ENCODE measurements at places on chromosomes 2 and 18.

- no peak for DNase-seq
Observed at GRCh38 chr2:47359375-47359868, 43.5 kb upstream of the MSH2 start.

- no peak for DNase-seq
Observed at GRCh38 chr2:177396703-177397460, 4.3 kb downstream of the AGPS start.

DNA sequence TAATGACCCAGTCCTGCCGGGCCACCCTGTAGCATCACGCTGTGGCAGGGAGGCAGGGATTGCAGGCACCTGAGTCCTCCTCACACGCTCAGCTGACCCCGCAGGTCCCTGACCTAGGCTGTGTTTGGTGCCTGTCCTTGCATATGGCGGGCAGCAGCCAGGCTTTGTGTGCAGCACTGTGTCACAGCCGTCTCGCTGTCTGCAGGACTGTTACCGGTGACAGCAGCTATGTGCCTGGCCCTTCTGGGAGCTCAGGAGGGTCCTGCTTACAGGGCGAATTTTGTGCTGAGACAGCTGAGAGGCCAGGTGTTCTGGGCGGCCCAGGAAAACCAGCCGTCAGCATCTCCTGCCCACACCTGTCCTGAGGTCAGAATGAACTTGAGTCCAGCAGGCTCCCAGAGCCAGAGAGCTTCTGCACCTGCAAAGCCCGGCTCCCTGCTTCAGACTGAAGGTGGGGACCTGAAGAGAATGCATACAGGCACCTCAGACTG, 10.4 kb upstream of the ARID5A start:
- DNase-seq: no peak

GRCh38 chr2:178449700-178450523, 1.1 kb downstream of the PRKRA start:
- DNase-seq: no peak

DNA sequence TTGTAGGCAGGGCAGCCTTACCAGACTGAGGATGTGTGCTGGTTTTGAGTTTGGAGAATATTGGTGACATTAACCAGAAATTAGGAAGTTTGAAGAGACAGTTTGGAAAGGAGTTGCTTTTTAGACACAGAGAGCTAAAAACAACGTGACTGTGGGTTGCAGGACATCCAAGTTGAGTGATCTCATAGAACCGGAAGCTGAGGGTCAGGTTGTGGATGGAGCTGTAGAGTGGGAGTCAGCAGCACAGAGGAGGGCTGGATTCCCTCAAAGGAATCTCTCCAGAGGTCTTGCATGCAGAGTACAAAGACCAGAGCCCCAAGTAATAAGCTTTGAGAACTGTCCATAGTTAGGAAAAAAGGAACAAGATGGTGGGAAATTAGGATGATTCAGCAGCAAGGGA, 9.3 kb downstream of the MAPRE3 start:
- no peak for DNase-seq

GRCh38 chr18:22975508-22975907, 42.4 kb downstream of the RBBP8 start:
- DNase-seq: peak; percentile 39

DNA sequence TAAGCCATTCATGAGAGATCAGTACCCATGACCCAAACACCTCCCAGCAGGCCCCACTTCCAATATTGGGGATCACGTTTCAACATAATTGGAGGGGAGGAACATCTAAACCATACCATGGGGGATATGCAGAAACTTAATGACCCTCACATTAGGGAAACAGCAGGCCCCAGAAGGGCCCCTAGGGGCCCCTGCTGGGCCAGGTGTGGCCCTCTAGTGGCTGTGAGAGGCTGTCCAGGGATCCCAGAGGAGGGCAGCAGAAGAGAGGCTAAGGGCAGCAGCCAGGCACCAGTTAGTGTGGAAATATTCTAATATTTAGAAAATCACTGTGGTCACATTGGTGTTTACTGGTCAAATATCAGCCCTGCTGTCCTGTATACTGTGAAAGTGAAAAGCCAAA, 49.3 kb upstream of the ANKRD44 start:
- no peak for DNase-seq

DNA sequence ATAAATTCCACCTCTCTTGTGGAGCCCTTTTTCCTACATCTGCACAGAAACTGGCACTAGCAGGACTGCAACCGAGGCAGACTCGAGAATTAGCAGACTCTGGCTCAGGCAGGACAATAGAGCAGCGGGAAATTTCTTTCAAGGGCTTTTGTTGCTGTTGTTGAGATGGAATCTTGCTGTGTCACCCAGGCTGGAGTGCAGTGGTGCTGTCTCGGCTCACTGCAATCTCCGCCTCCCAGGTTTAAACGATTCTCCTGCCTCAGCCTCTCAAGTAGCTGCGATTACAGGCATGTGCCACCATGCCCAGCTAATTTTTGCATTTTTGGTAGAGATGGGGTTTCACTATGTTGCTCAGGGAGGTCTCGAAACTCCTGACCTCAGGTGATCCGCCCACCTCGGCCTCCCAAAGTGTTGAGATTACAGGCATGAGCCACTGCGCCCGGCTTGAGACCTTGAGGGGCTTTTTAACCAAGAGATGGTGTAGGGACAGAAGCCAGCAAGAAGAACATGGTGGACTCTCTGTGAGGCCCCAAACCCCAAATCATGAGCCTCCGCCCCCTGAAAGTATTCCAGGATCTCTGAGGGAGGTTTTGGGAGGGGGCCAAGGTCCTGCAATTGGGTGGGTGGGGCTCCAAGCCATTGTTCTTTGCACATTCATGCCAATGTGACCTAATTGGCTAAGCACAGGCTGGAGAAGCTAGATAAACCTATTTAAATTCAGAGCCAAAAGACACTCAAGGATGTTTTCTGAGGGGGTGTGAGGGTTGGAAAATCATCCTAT, 68.4 kb upstream of the MSH2 start:
- DNase-seq: no peak

Data from GF-D8 (cell line).